Hematopoietic multipotent progenitor cell treated with erythropoietin and hydrocortisone succinate and interleukin-3 and kit ligand, for 17 days (in vitro differentiated cells): ENCODE measurements at places on chromosomes 1 and 21.

DNA sequence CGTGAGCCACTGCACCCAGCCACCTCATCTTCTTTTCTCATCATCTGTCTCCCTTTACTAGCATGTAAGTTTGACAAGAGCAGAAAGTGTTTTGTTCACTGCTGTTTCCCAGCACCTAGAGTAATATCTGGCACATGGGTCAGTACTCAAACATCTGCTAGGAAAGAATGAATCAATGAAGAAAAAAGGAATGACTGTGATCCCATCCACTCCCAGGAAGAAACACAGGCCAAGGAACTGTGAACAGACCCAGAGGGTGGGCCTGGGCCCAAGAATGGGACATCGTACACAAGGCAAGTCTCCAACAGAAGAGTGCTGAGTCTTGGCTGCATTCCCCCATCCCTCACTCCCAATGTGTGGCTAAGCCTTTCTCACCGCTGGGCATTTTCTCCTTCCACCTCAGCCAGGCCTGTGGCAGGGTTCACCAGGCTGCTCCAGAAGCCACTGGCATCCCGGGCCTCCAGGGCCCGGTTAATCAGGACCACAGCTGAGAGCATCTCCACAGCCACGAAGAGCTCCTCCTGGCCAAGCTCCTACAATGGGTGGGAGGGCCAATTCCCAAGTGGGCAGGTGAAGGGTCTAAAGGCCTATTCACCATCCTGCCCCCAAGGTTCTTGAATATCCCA is 18.4 kb downstream of the IQGAP3 start:
- no peak for DNase-seq

GRCh38 chr1:75707191-75707590 is 17.3 kb upstream of the ACADM start:
- no peak for DNase-seq

- no peak for DNase-seq
Measured at GRCh38 chr1:166032572-166033371, 134.0 kb downstream of the FAM78B start.

GRCh38 chr1:58882322-58882948 is 98.6 kb upstream of the JUN start:
- DNase-seq, result no peak

- no peak for DNase-seq
Measured at GRCh38 chr1:50097791-50098190, 10.9 kb upstream of the ELAVL4 start.

DNA sequence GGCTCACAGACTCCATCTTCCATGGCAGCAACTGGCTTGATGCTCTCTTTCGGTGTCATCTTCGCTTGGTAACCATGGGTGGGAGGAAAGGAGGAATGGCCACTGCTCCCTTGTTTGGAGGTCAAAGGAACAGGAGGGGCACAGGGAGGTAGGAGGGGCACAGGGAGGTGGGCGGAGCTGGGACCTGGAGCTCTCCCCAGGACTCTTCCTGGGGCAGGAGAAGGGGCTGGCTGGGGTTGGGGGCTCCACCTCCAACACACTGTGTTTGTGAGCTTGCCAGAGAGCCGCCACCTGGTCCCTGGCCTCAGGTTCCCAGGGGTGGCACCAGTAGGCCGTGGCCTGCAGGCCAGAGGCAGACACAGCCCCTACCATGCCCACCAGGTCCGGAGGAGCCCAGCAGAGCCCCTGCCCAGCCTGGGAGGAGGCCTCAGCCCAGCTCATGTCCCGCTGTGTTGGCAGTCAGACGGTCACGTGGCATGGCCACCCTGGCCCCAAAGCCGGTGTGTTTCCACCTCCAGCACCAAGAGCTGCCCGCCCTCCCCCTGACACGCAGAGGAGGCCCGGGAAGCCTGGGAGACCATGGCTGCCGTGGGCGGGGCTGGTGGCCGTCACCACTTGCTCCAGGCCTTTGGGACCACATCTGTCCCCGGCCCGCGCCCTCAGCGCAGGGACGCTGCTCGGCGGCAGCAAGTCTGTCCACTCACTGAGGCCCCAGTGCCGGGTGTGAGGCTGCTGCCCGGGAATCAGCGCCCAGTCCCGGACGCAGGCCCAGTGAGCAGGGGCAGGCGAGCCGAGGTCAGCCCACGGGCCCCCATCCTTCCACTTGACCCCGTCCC is 73.9 kb downstream of the MORN1 start:
- no peak for DNase-seq

- DNase-seq, result no peak
Measured at GRCh38 chr1:29682919-29683295, 446.6 kb downstream of the PTPRU start.

GRCh38 chr1:34625521-34626015 is 129.3 kb upstream of the GJB5 start:
- no peak for DNase-seq

GRCh38 chr1:45038661-45039364 is 26.8 kb downstream of the UROD start:
- DNase-seq, result no peak

GRCh38 chr1:197391303-197392226 is 123.5 kb downstream of the CRB1 start:
- no peak for DNase-seq
